Mammary epithelial cell (primary cell): ENCODE measurements at places on chromosomes 4 and X. TPM values are rescaled to one million over a fixed set of nuclear protein-coding genes. Genes with fewer than 3 reads are reported as not detected.

RAB33B gene
- 6.1 and 6.2 TPM in 2 replicates for total RNA-seq

NR3C2 gene
- 0.40 and 0.69 TPM in 2 replicates for total RNA-seq

NKX1-1 gene
- total RNA-seq, result not detected

MAD2L1 gene
- total RNA-seq, result 4.3 TPM

TLR1 gene
- 3.7 TPM for total RNA-seq

DNA sequence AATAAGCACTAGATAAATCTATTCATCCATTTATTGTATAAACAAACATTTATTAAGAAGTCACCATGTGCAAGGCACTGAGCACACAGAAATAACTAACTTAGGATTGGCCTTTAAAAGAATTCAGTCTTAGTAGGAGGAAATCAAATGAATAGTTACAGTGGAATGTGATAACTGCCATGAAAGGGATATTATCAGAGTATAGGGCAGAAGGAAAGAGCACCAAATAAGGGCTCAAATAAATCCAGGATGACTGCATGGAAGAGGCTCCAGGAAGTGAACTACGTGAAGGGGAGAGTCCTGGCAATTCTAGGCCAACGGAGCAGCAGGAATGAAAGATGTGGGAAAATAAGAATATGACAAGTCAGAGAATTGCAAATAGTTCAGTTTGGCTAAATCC lies 406.0 kb downstream of the INPP4B start:
- no peak for DNase-seq

DNA sequence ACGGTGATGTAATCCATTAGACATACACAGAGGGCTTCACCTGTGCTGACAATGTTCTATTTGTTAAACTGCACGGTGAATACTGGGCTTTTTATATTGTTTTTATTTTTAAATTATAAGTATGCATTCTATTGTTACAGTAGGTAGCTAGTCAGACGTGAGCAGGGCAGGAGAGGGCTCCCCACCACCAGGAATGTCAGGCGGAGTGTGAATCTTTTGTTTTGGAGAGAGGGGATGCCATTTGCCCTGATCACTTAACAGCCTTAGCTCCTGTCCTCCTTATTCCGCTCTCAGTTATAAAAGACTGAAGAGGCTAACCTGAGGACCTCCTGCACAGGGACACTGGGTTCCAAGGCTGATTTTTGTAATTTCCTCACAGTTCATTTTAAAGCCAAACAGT lies 151.6 kb upstream of the TAPT1 start:
- no peak for DNase-seq

- DNase-seq, result no peak
Measured at GRCh38 chr4:98586962-98587354, 71.5 kb downstream of the TSPAN5 start.

- DNase-seq, result no peak
Measured at GRCh38 chrX:34562006-34562405, 95.1 kb downstream of the TMEM47 start.

DNA sequence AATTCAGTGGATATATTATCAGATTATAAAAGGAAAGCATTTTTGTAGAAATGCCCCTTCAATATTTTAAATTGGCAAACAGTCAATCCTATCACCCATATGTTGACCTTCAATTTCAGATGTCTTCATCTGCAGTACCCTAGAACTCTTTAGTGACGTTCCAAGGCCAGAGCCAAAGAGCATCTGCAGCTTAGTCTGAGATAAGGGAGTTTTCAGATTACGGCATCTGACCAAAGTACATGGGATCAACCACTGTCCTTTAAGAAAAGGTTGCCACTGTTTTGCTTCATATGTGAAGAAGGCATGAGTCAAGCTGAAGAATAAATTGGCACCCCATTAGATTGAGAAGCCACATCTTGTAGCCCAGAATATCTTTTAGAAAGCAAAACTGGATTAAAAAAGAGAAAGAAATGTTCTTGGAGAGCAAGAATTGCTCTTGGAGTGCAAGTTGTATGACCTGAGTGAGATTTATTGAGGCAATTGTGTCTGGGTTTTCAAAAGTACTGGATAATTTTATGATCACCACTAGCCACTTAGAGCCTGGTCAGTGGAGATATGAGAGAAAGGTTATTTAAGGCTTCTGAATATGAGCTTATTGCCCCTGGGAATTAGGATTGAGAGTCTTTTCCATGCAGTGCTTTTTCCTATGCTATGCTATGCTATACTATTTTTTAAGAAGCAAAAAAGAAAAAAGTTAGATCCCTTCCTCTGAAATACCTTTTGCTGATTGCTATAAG lies 251.9 kb upstream of the NR3C2 start:
- DNase-seq, result no peak

DNA sequence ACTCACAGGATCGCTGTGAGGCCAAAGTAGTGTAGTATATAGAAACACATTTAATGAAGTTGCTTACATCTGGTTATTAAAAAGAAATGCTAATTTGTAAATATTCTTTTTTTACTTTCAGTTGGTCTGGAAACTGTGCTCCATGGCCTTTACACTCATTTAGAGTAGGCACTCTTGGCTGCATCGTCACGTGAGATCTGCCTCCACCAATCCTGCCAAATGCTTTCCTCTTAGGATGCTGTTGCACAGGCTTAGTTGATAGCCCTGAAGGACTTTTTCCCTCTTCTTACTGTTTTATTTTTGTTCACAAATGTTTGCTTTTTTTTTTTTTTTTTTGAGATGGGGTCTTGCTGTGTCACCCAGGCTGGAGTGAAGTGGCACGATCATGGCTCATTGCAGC lies 6.3 kb downstream of the CPE start:
- no peak for DNase-seq

- no peak for DNase-seq
Measured at GRCh38 chr4:53640576-53641453, 49.5 kb upstream of the LNX1 start.

- no peak for DNase-seq
Measured at GRCh38 chr4:15020502-15021286, 18.4 kb downstream of the CPEB2 start.

DNA sequence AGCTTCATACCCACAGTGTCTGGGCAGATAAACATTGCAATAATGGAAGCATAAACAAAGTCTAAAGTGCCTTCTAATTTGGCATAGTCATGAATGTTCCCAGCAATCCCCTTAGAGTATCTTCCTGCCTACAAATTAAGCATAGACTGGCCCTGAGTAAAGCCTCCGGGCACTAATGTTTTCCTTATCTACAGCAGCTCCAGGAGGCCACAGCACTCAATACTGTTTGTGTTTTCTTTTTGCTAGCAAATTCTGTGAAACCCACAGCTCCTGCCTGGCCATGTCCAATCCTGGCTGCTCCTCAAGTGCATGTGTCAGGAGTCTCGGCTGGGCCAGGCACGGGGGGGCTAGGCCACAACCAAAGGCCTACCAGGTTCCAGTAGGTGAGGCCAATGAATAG lies 102.7 kb upstream of the TBC1D9 start:
- DNase-seq, result peak; percentile 57

DNA sequence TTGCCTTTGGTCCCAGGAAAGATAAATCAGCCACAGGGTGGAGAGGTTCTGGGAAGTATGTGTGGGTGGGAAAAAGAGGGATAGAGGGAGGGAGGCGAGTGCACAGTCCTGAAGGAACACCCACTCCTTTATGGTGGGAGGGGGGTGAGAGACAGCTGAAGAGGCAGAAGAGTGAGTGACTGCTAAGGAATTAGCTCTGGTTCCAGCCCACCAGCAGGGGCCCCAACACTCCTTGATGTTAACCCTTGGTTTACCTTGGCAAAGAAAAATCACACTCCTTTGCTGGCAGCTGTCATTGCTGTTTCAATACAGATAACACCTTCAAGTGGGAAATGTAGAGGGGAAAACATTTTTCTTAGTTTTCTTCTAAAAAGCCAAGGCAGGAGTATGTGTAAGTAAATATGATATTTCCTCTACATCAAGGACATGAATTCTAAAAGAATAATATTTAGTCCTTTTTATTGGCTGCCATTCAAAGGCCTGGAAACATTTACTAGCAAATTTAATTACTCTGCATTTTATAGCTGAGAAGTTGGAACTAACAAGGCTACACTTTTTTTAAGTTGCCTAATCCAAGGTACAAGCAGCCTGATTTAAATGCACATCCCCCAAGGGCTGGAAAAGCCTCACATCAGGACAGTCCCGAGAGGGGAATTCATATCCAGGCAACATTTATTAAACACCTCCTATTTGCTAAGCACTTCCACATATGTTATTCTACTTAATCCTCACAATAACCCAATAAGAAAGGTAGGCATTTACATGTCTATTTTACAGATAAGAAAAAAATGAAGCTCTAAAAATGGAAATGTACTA lies 81.7 kb downstream of the HS6ST2 start:
- DNase-seq, result no peak

GRCh38 chr4:186957952-186958555 lies 234.4 kb upstream of the FAT1 start:
- peak; percentile 64 for DNase-seq

GRCh38 chrX:34300871-34301270 lies 168.8 kb upstream of the FAM47A start:
- peak; percentile 12 for DNase-seq

GRCh38 chr4:123102897-123103471 lies 180.6 kb upstream of the NUDT6 start:
- peak; percentile 40 for DNase-seq

DNA sequence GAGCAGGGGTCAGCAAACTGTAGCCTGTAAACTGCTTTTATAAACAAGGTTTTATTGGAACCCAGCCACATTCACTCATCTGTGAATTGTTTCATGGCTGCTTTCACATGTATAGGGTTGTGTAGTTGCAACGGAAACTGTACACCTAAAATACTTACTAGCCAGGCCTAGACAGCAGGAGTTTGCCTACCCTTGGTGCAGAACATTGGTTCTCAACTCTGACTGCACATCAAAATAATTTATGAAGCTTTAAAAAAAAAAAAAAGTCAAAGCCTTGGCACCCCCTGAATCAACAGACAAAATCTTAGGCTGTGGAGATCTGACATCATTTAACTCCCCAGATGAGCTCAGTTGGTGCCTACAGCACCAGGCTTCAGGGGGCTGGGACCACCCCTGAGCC lies 27.8 kb downstream of the ADGRA3 start:
- no peak for DNase-seq

GRCh38 chrX:149641432-149641831 lies 9.8 kb upstream of the TMEM185A start:
- no peak for DNase-seq

DNA sequence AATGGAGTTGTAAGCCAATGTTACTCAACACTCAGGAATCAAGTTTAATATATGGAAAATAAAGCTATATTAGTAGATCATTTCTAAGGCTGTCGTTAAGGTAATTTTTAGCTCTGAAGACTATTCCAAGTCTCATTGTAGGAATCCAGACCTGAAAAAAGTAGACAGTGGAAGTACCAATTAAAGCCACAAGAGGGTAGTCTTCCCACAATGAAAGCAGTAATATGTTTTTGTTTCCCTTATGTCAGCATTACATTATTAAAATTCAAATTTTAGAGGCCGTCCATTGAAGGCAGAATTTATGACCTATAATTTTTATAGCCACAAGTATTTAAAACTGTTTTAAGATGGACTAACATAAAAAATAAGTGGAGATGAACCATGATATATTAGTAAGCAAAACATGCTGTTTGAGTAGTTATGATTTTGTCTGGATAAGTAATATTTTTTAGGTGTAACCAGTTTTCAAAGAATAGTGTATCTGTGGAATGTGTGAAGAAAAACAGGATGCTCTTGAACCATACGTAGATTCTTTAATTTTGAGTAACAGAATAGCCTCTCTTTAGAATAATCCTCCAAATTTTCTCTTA lies 372.6 kb upstream of the TECRL start:
- DNase-seq, result peak; percentile 34

DNA sequence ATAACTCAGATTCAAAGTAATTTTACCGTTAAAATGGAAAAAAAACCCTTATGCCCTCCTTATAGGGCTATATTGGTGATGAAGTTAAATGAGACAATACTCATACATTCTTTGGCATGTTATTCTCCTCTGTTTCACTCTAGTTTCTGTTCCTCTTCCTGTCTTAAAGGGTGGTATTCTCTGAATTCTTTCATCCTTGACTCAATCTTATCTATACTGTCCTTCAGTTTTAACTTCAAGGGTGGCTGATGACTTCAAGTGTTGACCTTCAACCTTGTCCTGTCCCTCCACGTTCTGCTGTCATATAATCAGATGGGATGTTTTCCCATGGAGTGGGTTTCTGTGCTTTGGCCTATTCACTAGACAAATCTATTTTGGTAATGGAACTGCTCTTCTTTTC lies 44.0 kb downstream of the ZNF518B start:
- DNase-seq, result no peak

GRCh38 chr4:88964450-88964849 lies 92.5 kb downstream of the FAM13A start:
- DNase-seq, result peak; percentile 77

- DNase-seq, result no peak
Measured at GRCh38 chr4:20046931-20047677, 204.6 kb upstream of the SLIT2 start.

DNA sequence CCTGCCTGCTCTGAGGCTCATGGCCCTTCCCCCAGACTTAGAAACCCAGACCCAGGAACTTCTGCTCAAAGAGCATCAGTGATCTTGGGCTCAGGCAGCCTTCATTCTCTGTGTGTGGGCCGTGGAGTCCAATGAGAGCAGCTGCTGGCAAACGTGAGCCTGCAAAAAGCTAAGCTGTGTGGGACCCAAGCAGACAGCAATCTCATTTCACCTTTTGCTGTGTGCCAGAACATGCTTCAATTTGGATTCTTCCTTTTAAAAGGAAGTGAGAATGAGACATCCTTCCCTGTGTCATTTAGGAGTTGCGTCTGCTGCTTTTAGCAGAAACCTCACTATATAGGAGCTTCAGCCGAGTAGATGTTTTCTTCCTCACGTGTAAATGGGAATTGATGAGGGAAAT lies 238.5 kb downstream of the EVC2 start:
- DNase-seq, result no peak

DNA sequence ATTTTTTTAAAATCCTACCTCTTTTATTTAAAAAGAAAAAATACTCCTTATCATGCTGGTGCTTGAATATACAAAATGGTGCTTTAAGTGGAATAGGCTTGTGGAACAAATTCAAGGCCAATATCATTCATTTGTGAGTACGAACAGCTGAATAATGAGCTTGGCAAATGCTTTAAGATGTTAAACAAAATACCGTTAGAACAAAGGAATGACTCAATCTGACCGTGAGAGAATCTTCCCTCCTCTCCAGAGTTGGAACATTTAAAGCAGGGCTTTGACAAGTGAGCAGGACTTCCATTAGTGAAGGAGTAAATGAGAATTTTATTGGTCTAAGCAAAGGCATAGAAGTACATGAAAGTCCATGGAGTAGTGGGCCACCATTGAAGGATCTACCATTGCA lies 74.5 kb downstream of the DCLK2 start:
- no peak for DNase-seq

GRCh38 chrX:108159028-108159670 lies 67.6 kb downstream of the ATG4A start:
- DNase-seq, result no peak
